ENCODE measurements at places on chromosomes 13 and 19.

- no peak for DNase-seq
These were observed 358.1 kb downstream of the MYO16 start for GRCh38 chr13:108987517-108987916.

DNA sequence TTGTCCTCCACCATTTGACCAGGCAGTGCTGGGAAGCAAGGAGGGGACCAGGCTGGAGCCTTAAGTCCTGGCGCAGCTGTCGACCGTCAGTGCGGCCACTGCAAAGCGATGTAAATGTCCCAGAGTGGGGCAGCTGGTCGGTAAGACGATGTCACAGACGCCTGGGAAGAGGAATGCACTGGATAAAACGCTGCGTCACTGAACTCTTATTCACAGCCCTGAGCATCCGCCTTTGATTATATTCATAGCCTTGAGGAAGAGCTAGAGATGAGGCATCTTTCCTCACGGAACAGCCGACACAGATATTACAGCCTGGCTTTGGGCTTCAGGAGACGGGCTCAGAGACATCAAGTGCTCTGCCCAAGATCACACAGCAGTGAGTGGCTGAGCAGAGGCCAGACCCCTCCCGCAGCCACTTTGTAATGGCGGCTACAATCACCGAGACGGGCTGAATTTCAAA is 17.6 kb upstream of the TUBGCP3 start:
- no peak for DNase-seq

GRCh38 chr19:55321466-55322137 is 3.5 kb downstream of the TMEM150B start:
- no peak for DNase-seq

- DNase-seq = no peak
These were observed 884.7 kb downstream of the DIAPH3 start for GRCh38 chr13:59279028-59279427.

DNA sequence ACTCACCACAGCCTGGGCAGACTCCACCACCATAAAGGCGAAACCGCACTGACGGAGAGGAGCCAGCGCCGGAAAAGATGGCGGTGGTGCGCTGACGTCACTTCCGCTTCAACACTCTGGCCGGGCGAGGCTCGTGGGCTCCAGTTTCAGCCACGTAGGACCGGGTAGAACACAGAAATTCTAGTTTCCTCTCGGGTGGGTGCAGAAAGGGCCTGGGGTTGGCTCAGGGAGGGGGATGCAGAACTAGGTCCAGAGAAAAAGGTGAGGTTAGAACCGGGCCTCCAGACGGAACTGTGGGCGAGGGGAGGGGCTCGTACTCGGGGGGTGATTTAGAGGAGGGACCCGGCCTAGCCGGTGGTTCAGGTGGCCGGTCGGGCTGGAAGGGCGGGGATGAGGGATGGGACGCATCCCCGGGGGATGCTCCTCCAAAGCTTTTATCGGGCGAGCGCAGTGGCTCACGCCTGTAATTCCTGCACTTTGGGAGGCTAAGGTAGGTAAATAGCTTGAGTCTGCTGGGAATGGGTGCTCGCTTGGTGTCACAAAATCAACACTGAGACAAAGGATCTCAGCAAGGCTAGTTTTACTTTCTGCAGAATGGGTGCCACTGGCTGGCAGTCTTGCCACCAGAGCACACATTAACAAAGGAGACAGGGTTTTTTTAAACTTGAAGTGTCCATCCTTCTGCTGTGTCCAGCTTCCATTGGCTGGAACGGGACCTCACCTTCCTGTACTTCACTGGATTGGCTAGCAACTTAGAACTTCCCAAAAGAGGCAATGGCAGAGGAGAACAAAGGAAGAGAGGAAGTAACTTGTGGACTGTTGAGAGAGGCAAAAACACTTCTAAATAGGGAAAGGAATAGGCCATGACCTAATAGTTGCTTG is at the start of gene ZNF561:
Gene ZNF561 (minus strand): TSS at position 77 of the 882 bp plus-strand sequence. CDS start 1,776 bp downstream, outside the sequence.
- DNase-seq = peak; percentile 88

GRCh38 chr13:50309882-50310594 is 294.8 kb downstream of the KCNRG start:
- no peak for DNase-seq

- DNase-seq = no peak
These were observed 2124.4 kb upstream of the PCDH20 start for GRCh38 chr13:63540061-63540460.

DNA sequence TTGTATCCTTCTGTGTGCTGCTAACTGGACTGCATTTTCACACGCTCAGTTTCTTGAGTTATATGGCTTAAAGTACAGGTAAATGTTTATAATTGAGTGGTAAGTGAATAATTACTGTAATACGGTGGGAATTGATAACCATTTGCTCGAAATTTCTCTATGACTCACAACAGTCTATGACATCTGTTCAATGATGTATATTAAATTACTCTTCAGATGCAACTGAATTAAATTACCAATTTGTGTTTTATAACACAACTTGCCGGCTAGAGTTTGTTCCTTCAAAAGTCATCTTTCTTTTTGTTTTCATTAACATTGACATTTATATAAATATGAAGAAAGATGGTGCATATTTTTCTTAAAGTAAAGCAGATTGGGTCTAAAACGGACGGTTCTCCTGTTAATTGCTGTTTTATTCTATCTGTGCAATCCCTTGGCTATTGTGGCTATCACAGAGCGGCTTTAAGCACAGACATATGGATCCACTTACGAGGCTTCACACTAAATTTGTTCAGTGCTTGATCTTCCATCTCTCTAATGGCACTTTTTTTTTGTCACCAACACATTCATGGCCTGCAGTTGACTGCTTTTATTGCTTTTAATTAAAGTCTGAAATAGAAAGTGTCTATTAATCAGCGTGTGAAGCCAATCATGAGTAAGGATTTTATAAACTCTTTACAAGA is 1291.6 kb upstream of the SLC10A2 start:
- no peak for DNase-seq

DNA sequence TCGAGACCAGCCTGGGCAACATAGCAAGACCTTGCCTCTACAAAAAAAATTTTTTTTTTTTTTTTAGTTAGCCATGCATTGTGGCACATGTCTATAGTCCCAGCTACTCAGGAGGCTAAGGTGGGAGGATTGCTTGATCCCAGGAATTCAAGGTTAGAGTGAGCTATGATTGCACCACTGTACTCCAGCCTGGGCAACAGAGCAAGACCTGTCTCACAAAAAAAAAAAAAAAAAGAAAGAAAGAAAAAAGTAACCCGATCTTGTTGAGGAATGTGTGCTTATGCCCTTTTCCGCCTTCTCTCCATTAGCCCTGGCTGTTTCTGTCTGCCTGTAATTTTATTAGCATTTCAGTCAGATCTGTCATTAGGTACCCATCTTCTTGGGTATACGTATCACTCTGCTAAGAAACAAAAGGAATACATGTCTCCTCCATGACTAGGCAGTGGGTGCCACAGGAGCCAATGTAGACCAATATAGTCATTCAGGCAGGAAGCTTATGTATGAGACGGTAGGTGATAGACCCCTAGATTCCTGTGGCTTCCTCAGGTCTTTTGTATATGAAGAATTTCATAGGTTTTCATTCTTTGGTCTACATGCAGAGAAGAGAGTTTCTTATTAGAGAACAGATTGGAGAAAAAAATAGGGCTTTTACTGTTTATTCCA is 59.6 kb upstream of the NPAS1 start:
- DNase-seq = no peak

- no peak for DNase-seq
These were observed 8.2 kb upstream of the ZNF527 start for GRCh38 chr19:37362733-37363132.

- DNase-seq = no peak
These were observed 1466.4 kb downstream of the EFNB2 start for GRCh38 chr13:105069106-105069505.

DNA sequence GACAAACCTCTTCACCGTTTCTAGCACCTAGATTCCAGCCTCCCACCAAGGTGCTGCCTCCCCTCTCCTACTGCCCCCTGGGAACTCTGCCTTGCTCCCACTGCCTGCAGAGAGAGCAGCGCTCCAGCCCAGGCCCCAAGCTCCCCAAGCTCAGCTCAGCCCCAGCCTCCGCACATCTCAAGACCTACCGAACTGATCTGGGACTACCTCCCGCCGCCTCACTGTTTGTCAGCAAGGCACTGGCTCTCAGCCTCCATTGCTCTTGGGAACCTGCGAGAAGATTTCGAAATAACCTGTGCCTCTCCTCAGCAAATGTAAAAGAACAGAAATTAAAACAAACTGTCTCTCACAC is 92.4 kb upstream of the GPR183 start:
- no peak for DNase-seq

DNA sequence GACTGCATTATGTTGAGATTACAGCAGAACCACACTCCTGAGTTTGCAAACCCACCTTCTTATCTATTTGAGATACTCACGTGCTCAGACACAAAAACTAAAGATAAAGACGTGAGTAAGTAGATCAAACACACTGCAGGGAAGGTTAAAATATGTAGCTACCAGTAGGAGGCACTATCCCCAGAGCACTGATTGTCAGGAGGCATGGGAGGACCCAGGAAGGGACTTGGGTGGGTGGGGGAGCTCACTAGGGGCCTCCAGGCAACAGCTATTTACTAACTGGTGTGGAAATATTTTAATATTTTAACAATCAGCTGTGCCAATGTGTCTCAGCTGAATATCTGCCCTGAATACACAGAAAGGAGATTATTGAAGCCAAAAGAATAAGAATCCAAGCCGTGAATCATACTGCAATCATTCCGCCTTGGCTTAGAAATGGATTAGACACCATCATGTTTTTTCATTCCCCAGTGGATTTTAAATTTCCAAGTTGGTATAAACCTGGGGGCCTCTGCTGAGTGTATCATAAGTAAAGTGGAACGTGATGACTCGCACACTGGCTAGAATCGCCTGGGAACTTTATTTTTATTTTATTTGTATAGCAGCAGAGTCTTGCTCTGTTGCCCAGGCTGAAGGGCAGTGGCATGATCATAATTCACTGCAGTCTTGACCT is 73.2 kb upstream of the CACNA1A start:
- no peak for DNase-seq

GRCh38 chr13:44842158-44842557 is 147.1 kb downstream of the NUFIP1 start:
- DNase-seq = no peak

- no peak for DNase-seq
These were observed 22.8 kb upstream of the ZBTB7A start for GRCh38 chr19:4089400-4089908.

GRCh38 chr13:99617474-99618255 is 116.4 kb downstream of the TM9SF2 start:
- no peak for DNase-seq

- no peak for DNase-seq
These were observed 796 bp downstream of the ZNF304 start for GRCh38 chr19:57351867-57352266.

GRCh38 chr19:3710265-3710812 is 2.2 kb downstream of the TJP3 start:
- DNase-seq = peak; percentile 77

DNA sequence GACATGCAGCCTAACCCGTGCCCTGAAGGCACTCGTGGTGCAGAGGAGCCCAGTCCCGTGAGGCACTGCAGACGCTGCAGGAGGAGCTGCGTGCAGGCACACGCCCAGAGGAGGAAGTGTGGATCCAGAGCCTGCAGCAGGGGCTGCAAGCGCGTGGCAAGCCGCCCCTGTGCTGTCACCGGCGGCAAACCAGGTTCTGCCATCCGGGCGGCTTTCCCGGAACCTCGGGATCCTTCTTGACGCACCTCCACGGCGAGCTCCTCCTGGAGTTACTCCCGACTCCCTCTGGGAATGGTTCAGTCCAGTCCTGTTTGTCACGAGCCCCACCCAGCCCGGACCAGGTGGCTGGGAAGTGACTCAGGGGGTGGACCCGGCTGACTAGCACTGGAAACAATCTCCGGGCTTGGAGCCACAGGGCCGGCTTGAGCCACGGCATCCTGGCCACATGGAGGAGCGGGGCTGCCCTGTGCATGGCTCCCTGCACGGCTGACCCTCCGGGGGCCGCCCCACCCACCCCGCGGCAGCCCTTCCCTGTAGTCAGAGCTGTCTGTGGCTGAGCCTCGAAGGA is 10.2 kb downstream of the DPP9 start:
- DNase-seq = no peak

DNA sequence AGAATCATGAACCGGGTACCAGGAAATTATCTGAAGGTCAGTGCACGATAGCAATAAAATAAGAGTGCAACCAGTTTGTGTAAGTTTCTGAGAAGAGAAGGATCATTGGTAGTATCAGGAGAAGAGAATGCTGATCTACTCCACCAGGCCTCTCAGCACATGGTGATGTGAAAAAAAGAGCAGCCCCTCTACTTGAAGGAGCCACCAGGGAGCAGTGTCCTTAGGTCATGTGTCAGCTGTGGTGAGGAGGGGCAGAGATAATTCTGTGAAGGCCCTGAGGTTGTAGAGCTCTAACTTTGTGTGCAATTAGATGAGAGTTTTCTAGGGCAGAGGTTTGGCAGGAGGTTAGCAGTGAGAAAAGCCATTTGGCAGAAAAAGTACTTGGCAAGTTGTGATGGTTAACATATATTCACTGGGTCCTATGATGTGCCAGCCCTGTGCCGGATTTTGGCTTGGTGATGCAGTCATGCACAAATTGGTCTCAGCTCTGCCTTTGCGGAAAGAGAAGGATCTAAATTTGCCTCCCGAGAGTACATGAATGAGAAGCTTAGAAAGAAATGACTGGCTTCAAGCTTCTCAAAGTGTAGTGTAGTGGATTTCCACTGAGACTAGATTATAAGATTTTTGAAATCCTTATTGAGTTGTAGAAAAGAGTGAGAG is 19.2 kb upstream of the ZC3H13 start:
- no peak for DNase-seq

DNA sequence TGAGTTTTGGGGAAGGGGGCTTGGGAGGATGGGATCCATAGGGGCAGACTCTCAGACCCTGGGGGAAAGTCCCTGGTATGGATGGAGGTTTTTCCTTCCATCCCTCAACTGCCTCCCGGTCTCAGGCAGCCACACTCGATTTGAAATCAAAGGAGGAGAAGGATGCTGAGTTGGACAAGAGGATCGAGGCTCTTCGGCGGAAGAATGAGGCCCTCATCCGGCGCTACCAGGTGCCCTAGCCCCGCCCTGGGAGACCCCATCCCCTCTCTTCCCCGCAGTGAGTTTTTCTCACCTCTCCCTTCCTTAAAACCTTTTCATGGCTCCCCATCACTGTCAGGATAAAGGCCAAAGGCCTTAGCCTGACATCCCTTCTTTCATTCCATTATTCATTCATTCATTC is 2.1 kb downstream of the CCDC9 start:
- no peak for DNase-seq

DNA sequence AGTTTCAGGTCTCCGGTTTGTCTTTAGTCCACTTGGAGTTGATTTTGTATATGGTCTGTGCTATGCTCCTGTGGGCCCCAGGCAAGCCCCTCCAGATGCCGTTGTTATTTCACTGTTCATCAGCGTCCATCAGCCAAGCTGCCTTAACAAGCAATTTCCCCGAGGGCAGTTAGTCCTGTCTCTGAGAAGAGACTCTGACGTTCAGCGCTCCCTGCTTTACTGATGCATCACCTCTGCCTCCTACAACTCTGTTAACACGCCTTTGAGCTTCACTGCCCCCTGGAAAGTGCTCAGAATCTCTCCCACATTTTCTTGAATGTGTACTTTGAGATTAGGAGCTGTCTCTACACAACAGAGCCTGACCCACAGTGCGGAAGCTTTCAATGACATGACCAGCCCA is 41.8 kb upstream of the UBAC2 start:
- no peak for DNase-seq

GRCh38 chr13:24629320-24629719 is 50.9 kb upstream of the ATP12A start:
- DNase-seq = no peak

Measured in DMS79 treated with DMSO at 0.1 percent for 48 hours (cell line).